ENCODE measurements at places on chromosomes 12 and 14.

GRCh38 chr12:38906482-38907200, 1.2 kb upstream of the CPNE8 start:
- peak; percentile 39 for DNase-seq

GRCh38 chr12:122836027-122836921, 1.0 kb downstream of the HIP1R start:
- DNase-seq = no peak

- no peak for DNase-seq
These were observed 923 bp upstream of the ITPR2 start for GRCh38 chr12:26833743-26834490.

GRCh38 chr14:34098045-34098984, 147.4 kb upstream of the EGLN3 start:
- DNase-seq = no peak

GRCh38 chr14:49019467-49020115, 566.6 kb downstream of the RPS29 start:
- DNase-seq = no peak

GRCh38 chr12:98470469-98471082, 44.8 kb upstream of the TMPO start:
- DNase-seq = no peak

DNA sequence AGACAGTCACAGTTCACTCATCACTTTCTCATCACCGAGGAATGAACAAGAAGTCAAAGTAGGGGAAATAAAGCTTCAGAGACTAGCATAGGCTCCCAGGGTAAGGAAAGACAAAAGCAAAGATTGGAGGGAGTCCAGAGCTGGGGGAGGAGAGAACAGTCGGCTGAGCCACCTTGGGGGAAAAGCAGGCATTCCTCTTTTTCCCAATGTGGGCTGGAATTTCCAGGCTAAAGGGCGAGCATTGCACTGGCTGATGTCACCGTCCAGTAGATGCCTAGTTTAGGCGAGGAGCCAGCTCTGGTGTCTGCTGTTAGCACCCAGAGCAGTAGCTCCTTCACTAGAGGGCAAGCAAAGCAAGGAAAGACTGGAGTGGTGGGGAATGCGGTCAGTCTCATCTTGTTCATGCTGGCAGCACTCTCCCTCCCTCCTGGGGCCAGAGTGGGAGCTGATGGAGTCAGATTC, 8.5 kb upstream of the KRT75 start:
- no peak for DNase-seq

DNA sequence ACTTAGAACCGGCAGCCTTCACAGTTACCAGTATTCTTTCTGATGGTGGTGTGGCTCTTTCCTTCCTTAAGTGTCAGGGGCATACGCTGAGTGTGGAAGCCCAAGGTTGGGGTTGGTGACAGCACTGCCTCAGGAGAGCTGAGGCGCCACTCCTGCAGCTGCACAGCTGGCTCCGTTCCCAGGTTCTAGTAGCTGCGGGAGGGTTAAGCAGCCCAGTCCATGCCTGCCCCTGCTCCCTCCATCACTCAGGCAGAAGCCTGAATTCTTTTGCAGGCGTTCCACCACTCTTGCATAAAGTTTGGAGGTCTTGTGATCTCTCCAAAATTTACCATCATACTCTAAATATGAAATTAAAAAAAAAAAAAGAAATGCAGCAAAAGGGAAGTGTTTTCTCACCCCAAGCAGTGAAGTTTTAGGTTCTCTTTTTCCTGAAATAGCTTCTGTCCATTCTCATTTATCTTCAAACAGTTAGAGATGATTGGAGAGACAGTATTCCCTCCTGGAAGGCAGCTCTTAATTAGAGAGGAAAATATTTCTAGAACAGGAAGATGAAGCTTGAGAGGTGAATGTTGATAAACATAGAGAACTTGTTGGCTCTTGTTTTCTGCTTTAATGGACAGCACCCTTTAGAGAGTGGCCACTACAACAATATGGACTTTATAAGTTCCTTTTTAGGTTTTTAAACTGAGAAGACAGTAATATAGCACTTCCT, 136.1 kb downstream of the FGD4 start:
- DNase-seq = no peak

DNA sequence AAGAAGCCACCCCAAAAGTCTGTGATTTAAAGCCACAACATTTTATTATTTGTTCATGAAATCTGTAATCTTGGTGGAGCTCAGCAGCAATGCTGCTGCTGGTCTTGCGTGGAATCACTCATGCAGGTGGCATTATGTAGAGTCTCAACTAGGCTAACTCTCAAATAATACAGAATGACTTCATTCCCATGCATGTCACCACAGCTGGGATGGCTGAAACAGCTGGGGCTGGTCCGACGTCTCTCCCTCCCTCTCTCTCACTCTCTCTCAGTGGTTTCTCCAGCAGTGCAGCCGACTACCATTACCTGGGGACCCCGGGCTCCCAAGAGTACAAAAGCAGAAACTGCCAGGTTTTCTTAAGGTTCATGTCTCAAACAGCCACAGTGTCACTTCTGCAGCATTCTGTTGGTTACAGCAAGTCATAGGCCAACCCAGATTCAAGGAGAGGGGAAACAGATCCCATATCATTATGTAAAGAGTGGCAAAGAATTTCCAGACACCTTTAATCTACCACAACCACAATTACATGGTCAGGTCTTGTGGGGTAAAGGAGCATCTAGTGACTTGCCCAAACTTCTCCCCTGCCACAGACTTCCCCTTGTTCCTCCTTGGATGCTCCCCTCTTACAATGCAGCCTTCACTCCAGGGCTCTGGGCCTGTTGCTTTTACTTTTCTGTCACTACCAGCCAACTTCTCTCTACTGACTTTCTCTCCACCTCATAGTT, 192.0 kb upstream of the HMGA2 start:
- no peak for DNase-seq

DNA sequence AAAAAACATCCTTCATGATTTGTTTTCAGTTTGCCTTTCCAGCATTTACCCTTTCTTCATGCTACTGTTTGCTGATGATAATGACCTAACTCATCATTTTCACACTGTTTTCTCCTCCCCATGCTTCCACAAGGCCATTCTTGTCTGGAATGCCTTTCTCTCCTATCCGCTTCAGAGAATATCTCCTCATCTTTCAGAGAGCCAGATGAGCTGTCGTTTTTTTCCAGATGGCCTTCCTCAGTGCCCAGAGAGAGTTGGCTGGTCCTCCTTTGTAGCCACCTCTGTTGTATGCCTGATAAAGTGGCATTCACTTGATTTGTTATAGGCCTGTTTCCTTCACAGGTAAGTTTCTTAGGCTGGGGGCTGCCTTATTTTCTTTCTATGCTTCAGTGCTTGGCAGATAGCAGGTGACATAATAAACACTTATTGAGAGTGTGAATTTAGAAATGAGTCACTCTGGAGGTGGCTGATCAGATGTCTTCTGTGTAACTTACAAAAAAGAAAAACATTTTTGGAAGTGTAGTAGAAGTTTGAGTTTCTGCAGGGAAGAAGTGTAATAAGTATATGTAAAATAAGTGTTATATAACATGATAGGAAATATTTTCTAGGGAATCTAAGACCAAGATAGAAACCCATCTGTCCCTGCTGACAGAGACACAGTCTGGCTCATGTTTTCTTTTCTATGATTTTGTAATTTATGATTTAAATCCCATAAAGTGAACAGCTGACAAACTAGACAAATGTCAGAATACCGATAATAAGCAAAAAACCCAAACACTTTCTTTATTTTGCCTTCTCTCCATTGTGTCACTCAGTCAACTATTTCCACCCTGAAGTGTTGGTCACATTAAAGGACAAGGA, 174.5 kb downstream of the DACT1 start:
- DNase-seq = no peak

DNA sequence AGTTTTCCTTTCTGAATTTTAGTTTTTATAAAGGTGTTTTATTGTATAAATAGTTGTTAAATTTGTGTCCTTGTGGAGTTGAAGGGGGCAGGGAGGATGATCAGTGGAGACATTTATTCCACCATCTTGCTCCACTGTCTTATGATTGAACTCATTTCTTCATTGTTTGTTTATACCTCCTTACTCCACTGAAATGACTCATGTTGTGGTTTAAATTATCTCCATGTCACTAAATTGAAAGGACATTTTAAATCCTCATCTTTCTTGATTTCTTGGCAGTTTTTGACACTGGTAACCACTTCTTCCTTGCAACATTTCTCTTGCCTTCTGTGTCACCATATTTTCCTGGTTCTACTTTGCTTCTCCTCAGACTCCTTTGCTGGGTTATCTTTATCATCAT, 23.6 kb upstream of the FERMT2 start:
- no peak for DNase-seq

- DNase-seq = no peak
These were observed 105.2 kb downstream of the BICD1 start for GRCh38 chr12:32211900-32212156.

GRCh38 chr12:49276304-49277290, 11.7 kb downstream of the TUBA1C start:
- no peak for DNase-seq

GRCh38 chr14:55126932-55127459, 2.1 kb upstream of the LGALS3 start:
- no peak for DNase-seq

DNA sequence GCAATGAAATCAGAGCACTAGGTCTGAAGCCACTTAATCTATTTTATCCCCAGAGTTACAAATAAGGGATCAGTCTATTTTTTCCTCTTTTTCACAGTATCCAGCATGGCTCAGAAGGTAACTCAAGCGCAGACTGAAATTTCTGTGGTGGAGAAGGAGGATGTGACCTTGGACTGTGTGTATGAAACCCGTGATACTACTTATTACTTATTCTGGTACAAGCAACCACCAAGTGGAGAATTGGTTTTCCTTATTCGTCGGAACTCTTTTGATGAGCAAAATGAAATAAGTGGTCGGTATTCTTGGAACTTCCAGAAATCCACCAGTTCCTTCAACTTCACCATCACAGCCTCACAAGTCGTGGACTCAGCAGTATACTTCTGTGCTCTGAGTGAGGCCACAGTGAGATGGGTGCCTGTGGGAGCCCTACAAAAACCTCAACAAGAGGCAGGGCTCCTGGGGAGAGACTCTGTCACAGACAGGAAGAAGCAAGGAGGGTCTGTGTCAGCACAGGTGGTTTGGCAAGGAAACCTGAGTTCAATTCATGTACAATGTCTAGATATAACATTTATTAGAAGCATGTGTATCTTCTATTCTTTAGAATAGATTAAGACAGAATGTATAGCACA, 334.3 kb upstream of the OR4E1 start:
- DNase-seq = no peak

DNA sequence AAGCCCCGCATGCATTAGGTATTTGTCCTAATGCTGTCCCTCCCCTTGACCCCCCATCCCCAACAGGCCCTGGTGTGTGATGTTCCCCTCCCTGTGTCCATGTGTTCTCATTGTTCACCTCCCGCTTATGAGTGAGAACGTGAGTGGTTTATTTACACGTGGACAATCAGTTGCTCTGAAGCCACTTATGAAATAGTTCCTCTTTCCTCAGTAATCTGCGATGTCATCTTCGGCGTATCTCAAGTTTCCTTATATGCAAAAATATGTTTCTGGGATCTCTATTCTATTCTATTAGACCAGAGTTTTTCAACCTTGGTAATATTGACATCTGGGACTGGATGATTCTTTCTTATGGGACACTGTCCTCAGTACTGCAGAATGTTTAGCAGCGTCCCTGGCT, 56.0 kb upstream of the DCD start:
- DNase-seq = no peak

- DNase-seq = no peak
These were observed 12.4 kb downstream of the MGST1 start for GRCh38 chr12:16359512-16360491.

DNA sequence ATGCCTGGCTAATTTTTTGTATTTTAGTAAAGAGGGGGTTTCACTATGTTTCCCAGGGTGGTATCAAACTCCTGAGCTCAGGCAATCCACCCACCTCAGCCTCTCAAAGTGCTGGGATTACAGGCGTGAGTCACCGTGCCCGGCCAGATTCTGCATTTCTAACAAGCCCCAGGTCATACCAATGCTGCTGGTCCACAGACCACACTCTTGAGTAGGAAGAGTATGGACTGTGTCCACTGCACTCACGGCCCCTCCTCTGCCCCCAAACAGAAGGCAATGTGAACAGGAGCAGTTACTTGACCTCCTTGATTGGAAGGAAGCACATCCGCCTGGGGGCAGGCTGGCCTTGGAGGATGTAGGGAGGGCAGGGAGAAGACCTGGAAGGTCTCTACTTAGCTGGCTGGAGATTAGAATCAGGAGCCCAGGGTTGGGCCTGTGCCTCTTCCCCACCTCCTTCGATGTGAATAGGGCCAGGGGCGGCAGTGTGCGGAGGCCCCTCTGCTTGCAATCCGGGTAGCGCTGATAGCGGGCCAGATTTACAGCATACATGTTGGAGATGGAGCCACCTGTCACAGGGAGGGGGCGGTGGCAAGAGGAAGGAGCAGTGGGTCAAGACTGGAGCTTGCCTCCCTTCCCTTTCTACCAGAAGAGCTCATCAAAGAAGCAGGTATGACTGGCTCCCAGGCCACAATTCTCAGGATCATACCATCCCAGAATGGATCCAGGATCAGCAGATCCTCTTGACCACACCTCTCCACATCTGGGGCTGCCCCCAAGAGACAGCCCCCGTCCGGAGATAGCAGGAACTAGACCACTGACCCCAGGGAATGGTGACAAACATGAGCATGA, 9.4 kb upstream of the ZNF740 start:
- DNase-seq = no peak

Measured in BJ (cell line).